Right kidney (tissue), 9 donors: ENCODE measurements at places on chromosomes 12 and 14.

DNA sequence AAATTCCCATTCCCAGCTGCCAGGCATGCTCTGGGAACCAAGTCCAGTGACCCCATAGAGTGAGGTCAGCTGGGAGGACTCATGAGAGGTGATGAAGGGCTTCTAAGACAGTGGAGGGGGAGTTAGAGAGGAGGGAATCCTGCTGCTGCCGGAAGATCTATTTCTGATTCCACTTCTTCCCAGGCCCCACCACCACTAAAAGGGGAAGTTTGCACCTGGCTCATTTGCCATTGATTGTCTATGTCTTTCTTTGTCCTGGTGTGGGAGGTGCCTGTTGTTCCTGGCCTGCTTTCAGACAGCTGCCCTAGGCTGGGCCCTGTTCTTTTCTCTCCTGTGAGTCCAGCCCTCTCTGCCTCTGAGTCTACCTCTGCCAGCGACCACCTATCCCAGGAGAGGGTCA, 3.0 kb upstream of the KRT6A start:
- DNase-seq: no peak

DNA sequence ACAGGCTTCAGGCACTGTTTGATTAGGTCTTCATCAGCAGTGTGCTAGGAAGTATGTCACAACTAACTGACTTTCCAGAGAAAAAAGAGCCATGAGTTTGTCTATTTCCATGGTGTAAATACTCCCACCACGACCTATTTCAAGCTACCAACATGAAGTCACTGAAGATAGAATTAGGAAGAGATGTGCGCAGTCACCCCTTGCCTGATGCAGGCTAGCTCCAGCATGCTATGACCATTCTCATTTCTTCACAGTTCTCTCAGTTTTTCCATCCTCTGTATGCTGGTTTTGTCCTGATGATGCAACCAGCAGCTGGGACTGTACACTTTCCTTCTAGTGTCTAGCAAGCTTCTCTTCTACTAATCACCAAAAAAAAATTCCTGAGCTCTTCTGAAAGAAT, 191.6 kb upstream of the NUDT4 start:
- DNase-seq: no peak

- no peak for DNase-seq
Measured at GRCh38 chr12:9404469-9405260, 196.5 kb upstream of the PZP start.

DNA sequence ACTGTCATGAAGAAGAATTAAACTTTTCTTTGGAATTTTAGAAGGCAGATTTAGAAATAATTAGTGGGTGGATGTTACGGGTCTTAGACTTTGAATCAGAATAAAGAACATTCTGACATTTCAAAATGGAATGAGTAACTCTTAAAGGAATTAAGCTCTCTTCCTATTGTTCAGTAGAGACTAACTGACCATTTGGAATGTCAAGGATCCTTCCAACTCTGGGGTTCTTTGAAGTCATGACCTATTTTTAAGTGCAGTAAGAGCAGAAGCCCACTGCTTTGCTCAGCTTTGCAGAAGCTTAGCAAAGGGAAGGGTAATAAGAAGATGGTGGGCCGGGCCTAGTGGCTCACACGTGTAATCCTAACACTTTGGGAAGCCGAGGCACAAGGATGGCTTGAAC, 4.0 kb downstream of the CHURC1 start:
- DNase-seq: no peak

- no peak for DNase-seq
Measured at GRCh38 chr12:98332642-98333041, 182.7 kb upstream of the TMPO start.

GRCh38 chr14:68676511-68676943, 116.3 kb downstream of the ZFP36L1 start:
- DNase-seq: no peak

GRCh38 chr12:42962384-42962783, 372.8 kb upstream of the PRICKLE1 start:
- DNase-seq: no peak

GRCh38 chr12:42985506-42985905, 396.0 kb upstream of the PRICKLE1 start:
- no peak for DNase-seq

DNA sequence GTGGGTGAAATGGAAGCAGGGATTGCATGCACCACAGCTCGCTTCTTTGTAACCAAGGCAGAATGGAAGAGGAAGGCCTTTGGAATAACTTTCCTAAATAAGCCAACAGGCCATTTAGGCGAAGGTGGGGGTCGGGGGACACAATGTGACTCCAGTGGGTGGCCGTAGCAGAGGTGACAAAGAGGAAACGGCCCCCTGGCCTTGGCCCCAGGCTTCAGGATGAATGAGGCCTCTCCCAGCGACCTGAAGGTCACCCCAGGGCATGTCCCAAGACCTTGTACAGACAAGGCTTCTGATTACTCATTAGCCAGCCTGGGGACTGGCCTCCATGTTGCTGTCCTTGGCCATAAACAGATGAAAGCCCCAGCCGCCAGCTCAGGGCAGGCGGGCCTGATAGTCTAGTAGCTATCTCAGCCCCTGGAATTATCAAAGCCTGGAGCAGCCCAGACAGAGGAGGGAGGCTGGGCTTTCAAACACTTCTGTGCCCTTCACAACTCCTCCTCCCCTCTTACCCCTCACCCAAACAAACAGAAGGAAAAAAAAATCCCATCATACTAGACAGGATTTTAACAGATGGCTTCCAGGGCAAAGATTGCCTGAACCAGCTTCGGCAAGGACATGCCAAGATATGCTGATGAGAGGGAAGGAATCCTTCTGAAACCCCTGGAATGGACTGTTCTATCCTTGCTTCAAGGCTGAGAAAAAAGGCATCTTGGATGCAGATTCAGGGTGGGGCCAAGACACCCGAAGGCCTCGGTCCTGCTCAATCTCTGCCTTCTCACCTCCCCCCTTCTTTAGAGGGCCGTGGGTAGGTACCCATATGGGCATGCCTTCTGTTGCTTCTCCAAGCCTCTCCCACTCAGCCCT, 142.3 kb upstream of the PARP11 start:
- no peak for DNase-seq

DNA sequence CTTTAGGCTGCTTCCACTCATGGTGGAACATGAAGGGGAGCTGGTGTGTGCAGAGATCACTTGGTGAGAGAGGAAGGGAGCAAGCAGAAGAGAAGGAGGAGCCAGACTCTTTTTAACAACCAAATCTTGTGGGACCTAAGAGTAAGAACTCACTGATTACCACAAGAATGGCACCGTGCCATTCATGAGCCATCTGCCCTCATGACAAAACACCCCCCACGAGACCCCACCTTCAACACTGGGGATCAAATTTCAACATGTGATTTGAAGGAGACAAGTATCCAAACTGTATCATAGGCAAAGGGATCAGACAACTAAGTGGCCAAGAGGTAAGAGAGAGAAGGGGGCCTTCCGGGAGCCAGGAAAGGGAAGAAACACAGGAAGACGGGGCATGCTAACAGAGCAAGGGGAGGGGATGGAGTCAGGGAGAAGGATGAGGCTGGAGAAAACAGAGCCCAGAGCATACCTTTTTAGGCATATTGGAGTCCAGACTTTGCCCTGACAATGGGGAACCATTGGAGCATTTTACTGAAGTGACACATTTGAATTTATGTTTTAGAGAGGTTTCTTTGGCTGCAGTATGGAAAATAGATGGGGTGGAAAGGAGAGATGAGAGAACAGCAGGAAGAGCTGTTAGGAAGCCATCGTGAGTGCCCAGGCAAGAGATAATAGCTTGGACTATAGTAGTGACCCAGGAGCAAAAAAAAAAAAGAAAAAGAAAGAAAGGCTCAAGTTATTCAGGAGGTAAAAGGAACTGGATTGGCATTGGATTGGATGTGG, 204.4 kb upstream of the NUDT4 start:
- DNase-seq: no peak

- DNase-seq: no peak
Measured at GRCh38 chr12:4824380-4824779, 85.3 kb upstream of the KCNA1 start.
